ENCODE measurements at places on chromosomes 3 and 15. TPM values are rescaled to one million over a fixed set of nuclear protein-coding genes. Genes with fewer than 3 reads are reported as not detected.
A peak's percentile ranks its signal among the peaks of the same experiment; 100 is the strongest.

MRPL46 gene
- total RNA-seq = 18.6 TPM

ZNF860 gene
- 0.86 TPM for total RNA-seq

P2RY1 gene
- 0.32 TPM for total RNA-seq

CDC25A gene
- total RNA-seq = 9.9 TPM

NEK10 gene
- 1.9 TPM for total RNA-seq

STX19 gene
- total RNA-seq = not detected

TAGLN3 gene
- total RNA-seq = not detected

DNA sequence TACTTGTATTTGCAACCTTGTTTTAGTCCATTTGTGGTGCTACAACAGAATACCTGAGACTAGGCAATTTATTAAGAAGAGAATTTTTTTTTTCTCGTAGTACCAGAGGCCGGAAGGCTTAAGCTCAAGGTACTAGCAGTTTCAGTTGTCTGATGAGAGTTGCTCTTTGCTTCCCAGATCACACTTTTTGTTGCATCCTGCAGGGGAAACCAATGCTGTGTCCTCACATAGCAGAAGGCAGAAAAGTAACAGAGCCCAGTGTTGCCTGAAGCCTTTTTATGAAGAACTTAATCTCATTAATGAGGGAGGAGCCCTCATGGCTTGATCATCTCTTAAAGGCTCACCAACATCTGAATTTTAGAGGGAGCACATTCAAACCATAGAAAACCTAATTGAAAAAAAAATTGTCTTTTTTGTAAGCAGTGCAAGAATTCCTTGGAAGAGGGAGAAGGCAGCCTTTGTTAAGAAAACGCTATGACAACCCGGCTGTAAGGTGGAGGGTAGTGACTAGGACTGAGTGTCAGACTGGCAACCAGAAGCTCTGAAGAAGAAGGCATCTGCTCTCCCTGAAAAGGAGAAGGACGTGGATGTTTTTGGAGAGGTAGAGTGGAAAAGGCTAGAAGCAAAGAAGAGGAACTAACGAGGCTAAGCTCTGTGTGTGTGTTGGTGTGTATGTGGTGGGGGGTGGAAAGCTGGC is 1245.3 kb downstream of the ROBO2 start:
- DNase-seq = no peak

DNA sequence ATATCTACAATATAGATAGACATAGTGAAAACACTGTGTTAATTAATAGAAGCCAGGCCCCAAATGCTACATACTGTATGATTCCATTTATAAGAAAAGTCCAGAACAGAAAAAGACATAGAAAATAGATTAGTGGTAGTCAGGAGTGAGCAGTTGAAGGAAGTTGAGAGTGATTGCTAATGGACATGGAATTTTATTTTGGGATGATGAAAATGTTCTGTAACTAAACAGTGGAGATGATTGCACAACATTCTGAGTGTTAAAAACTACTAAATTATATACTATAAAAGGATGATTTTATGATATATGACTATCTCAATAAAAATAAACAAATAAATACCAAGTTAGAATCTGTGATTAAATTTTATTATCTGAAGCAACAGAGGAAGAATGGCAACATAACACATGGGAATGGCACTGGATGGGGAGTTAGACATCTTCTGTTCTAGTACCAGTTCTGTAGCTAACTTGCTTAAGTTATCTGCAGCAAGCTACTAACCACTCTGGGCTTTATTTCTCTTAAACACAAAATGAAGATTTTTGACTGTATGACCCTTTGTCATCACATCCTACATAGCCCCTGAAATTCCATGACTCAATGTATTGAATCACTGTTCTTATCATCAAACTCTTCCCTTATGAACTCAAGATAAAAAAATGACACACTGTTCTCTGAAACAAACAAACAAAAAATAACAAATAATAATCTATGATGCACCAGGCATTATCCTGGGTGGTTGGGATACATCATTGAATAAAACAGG is 612.7 kb downstream of the TBL1XR1 start:
- DNase-seq = peak; percentile 53

- DNase-seq = peak; percentile 34
Observed at GRCh38 chr15:62887113-62887570, 155.4 kb upstream of the TPM1 start.

- DNase-seq = no peak
Observed at GRCh38 chr3:29189328-29189727, 91.5 kb upstream of the RBMS3 start.

DNA sequence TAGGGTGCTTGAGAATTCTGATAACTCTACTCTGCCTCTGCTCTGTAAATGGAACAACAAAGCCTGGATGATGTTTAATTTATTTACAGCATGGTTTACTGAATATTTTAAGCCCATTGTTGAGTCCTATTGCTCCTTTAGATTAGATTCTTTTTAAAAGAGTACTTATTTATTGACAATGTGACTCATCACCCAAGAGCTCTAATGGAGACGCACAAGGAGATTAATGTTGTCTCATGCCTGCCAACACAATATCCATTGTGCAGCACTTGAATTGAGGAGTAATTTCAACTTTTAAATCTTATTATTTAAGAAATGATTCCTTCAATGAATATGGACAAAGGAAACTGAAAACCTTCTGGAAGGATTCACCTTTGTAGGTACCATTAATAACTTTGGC is 691.4 kb downstream of the ZBBX start:
- DNase-seq = no peak

DNA sequence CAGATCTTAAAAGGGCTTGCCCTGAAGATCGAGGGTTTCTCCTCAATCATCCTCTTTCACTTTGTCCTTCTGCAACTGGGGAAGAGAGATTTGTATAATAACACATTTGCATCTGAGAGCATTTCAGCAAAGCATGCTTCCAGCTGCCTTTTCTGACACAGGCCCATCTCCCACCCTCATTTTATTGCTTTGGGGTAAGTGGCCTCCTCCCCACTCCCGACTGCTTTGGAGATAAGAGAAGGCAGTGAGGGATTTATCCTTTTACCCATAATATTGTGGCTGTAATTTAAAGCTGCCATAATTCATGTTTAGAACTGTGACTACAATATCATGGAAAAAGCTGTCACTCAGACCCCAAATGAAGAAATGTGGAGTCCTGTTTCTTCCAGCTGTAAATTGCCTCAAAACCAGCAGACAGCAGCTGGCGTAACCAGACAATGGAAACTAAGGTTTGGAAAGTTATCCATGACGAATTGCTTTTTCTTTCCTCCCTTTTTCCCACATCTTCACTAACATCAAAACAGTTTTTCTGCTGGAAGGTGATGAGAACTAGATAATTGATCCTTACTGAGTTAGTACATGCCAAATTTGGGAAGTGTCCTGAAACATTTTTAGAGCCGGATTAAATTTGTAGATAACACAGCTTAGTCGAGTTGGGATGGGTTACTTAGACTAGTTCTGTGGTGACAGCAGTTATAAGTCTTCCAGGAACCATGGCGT is 104.2 kb upstream of the PFN2 start:
- DNase-seq = peak; percentile 32

DNA sequence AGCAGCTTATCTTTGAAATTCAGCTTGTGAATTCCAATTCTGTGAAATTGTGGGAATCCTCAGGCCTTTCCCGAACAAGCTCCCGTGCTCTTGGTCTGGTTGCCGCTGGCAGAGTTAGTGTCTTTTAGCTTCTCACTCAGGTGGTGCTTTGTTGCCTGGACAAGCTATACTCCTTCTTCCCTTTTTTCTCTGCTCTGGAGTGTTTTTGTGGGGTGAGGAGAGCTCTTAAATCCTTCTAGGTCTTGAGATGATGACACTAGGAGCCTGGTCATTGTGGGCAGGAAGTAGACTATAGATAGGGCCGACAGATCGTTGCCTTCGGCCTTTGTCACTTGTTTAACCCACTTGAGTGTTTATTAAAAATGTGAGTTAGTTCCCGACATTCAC is 93.8 kb downstream of the SLCO3A1 start:
- no peak for DNase-seq

- DNase-seq = no peak
Observed at GRCh38 chr15:81524496-81524895, 150.5 kb upstream of the TMC3 start.

DNA sequence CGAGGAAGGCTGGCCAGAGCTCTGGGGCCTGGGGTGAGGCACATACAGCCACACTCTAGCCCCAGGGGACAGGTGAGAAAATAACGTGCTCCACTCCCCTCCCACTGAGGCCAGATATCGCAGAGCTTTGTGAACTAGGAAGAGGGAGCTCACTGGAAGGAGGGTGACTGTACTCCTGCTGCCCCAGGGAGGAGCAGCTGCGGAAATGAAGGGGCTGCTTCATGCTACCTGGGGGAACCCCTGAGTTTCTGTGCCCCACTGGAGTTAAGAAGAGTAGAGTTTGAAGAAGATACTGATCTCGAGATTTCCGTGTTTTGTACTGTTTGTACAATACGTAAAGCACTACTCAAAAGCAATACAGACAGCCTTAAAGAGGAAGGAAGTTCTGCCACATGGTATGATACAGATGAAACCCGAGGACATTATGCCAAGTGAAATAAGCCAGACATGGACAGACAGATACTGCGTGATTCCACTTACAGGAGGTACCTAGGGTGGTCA is 44.6 kb downstream of the CMTM6 start:
- DNase-seq = no peak

- no peak for DNase-seq
Observed at GRCh38 chr3:42758126-42758525, 14.9 kb downstream of the CCDC13 start.

GRCh38 chr3:51024765-51025632 is 350.3 kb downstream of the DOCK3 start:
- DNase-seq = no peak

DNA sequence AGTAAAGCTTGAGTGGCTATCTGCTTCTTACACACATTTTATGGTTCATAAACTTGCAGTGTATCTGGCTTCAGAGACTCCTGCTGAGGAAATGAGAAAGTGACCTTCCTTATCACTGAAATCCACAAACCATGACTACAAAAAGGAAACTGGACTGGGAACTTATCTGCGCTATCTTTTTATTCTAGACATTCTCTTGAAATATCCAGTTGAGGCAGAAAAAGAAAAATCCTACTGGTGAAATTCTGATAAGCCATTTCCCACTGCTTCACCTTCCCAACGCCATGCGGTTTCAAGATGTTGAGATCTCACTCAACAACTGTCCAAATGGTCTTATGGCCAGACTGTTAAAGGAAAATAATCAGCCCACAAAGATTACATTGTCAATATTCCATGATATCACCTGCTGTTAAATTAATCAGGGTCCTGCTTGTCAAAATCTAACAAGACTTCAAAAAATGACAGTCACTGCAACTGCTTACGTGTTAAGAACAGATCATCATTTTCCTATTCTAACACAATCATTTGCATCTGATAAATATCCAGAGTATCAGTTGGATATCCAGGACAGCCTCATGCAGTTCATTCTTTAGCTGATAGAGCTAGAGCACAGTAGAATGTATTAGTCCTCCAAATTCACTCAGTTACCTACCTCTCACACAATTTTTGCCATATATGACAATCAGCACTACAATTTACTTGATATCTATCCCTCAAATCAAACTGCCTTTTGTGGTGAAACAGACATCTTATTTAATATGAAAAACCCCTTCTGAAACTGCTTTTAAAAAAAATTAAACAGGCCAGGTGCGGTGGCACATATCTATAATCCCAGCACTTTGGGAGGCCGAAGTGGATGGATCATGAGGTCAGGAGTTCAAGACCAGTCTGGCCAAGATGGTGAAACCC is 538.1 kb downstream of the MAGI1 start:
- DNase-seq = no peak

DNA sequence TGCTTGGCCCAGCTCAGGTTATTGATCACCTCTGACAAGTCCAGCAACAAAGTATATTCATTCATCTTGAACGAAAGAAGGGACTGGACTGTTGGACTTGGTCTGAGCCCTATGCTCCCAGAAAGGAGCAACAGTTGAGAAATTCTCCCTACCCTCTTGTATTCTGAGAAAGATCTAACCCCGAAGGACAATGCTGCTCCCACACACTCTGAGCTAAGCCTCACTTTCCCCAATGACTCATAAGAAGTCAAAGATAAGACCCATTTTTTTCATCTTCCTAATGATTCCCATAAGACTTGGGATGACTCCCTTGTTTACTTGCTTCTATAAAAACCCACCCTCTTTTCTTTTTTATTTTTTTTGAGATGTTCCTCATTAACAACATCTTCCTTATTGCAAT is 549.4 kb upstream of the MDFIC2 start:
- DNase-seq = peak; percentile 75

- no peak for DNase-seq
Observed at GRCh38 chr3:102972350-102972749, 537.5 kb downstream of the ZPLD1 start.

- no peak for DNase-seq
Observed at GRCh38 chr3:170323331-170323730, 34.2 kb upstream of the SKIL start.

GRCh38 chr3:113468539-113468938 is 27.2 kb upstream of the CFAP44 start:
- DNase-seq = no peak

- DNase-seq = no peak
Observed at GRCh38 chr15:57972864-57973263, 92.6 kb downstream of the ALDH1A2 start.

GRCh38 chr3:117278424-117279190 is 569.0 kb downstream of the TUSC7 start:
- no peak for DNase-seq

DNA sequence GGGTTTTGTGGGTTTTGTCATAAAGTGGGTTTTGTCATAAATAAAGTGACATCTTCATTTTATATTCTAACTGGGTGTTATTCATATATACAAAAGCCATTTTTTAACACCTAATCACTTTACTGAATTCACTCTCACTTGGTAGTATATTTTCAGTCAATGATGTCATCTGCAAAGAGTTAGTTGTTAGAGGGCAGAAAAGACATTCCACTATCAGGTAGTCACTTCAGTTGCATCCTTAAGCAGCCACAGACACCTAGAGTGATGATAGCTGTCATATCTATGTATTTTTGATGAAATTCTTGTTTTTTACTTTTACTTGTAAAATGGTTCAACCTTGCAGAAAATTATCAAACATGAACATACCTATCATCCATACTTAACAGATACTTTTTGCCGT is 89.0 kb downstream of the DHX36 start:
- no peak for DNase-seq

All from fibroblast of villous mesenchyme (primary cell).